ENCODE measurements at places on chromosomes 3 and 15.

- DNase-seq, result no peak
These were observed 713.9 kb upstream of the GBE1 start for GRCh38 chr3:82475306-82475705.

- no peak for DNase-seq
These were observed 57.7 kb downstream of the IQSEC1 start for GRCh38 chr3:13015286-13016082.

DNA sequence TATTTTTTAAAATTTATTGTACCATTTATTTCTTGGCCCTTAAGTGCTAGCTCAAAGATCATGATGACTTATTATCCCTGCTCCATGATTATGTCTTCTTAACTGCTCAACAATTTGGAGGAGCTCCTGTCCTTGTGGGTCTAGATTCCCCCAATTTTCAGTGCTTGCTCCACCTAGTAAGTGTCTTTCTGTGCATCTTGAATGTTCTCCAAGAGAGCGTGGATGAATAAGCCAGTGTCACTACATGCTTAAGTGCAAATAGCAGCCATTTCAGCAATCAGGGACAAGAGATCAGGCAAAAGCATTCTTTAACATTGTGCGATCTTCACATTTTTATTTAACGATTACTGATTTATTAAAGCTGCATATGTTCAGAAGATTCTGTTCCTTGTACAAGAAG is 99.4 kb downstream of the ALCAM start:
- DNase-seq, result no peak

DNA sequence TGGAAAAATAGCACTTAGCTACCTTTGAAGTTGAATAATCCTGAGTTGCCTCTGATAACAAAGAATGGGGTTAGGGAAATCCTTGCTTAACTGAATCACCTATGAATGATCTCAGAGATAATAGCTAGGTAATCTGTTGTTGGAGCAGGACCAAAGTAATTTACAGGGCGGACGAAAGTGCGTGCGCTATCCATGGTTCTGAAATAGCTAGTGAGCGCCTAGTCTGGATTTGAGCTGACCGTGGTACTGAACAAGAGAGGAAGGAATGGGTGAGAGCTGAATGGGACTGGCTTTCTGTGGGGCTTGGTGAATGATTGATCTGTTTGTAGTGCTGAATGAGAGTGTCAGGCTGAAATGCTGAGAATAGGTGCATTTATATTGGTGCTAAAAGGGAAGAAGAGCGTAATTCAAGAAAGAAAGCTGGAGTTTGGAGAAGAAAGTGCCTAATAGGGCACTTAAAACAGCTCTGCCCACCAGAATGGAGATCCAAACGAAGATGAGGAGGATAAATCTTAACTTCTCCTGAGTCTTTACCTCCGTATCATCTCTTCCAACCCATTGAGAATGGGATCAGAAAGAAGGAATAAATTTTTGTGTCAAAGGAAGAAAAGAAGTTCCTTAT is 10.1 kb downstream of the SCN10A start:
- DNase-seq, result no peak

DNA sequence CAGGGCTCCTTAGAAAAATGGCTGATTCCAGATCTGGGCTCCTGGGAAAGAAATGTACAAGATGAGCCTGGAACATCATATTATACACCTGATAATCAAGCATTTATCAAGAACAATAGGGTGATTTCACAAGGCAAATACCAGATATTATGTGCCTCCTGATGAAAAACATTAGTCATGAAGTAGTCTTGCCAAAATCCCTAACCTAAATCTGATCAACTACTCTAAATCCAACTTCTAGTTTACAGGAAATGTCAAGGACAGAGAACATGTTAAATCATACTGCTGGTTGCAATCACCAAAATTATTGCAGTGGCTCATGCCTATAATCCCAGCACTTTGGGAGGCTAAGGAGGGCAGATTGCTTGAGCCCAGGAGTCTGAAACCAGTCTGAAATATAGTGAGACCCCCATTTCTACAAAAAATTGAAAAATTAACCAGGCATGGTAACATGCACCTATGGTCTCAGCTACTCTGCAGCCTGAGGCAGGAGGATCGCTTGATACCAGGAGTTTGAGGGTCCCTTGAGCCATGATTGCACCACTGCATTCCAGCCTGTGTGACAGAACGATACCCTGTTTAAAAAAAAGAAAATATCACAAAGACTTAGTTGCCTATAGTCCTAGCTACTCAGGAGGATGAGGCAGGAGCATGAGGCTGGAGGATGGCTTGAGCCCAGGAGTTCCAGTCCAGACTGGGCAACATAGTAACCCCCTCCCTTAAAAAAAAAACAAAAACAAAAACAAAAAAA is 34.9 kb upstream of the ATP13A3 start:
- DNase-seq, result no peak

- DNase-seq, result no peak
These were observed 215.6 kb downstream of the LPP start for GRCh38 chr3:188369526-188369925.

DNA sequence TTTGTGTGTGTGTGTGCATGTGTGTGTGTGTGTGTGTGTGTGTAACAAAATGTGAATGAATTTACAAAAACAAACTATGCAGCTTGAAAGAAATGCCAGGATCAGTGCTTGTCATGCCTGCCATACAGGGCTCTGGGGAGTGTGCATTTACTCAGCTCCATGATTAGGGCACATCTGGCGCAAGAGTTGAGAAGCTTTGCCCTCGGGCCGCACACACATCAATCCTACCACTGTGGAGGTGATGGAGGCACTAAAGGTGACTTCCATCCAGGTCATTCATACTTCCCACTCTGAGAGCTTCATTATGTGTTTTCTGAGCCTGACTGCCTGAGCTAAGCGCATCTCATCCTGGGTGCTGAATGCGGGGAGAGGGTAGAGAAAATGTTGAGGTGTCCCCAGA is 72.0 kb upstream of the ZBED2 start:
- DNase-seq, result no peak

DNA sequence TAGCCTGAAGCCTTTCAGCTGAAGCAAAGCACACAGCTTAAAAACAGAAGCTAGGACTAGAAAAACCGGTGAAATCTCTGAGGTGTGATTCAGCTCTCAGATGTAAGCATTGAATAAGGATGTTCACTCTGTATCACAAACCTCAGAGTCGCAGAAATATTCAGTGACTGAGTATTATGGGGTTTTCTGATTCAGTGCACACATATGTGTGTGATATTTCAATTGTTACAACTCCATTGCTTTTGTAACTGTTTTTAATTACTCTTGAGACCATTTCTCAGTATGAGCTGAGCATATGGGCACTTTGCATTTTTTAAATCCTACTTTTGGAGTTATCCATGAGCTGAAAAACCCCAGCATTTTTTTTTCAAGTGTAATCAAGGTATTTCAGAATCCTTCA is 868.8 kb downstream of the NTRK3 start:
- no peak for DNase-seq

GRCh38 chr3:50347187-50347813 is 1.8 kb upstream of the ZMYND10 start:
- DNase-seq, result no peak

DNA sequence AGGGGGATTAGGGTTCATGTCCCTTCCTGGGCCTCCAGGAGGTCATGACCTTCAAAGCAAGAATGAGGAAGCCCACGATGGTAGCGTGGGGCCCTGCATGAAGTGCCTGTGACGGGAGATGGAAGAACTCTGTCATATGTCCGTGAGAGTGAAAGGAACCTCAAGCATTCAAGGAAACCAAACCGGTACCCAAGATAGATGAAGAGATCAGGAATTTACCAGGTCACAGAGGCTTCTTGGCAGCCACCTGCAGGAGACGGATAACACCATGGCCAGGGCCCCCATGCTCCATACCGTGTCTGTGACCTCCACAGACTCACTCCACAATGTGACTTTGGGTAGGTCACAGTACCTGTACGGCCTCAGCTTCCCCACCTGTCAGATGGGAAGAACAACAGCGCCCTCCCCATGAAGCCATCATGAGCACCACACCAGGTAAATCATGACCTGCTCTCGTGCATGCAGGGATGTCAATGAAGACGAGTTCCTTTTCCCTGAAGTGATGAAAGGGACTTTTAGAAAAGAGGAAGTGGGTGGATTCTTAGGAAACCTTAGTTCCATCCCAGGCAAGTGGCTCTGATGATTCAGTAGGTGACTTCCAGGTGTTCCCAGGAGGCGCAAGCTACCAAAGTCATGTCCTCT is 23.3 kb upstream of the CYP11A1 start:
- no peak for DNase-seq
